ENCODE measurements at places on chromosomes 7 and 10. TPM values are rescaled to one million over a fixed set of nuclear protein-coding genes. Genes with fewer than 3 reads are reported as not detected.

DNA sequence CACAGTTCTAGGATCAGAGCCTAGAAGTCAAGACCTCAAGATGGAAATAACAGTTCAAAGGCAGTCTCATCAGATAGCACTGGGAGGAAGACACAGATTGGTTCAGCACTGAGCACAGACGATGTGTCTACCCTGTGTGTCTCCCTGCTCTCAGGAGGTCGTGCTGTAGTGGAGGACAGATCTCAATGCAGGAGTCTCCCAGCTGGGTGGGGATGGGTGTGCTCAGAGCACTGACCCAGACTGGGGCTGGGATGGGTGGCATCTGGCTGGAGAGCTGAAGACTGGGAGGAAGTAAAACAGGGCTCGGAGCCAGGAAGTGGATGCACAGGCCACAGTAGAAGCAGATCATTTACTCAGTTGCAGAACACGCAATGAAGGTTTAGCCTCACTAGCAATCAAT is 69.5 kb upstream of the GDF10 start:
- no peak overlapping the region for H3K27ac ChIP-seq
- no peak overlapping the region for H3K4me3 ChIP-seq
- H3K27me3 ChIP-seq, result no peaks in the 10 kb centered on the region
- no peak for DNase-seq
- H3K4me1 ChIP-seq, result no peaks in the 10 kb centered on the region

DNA sequence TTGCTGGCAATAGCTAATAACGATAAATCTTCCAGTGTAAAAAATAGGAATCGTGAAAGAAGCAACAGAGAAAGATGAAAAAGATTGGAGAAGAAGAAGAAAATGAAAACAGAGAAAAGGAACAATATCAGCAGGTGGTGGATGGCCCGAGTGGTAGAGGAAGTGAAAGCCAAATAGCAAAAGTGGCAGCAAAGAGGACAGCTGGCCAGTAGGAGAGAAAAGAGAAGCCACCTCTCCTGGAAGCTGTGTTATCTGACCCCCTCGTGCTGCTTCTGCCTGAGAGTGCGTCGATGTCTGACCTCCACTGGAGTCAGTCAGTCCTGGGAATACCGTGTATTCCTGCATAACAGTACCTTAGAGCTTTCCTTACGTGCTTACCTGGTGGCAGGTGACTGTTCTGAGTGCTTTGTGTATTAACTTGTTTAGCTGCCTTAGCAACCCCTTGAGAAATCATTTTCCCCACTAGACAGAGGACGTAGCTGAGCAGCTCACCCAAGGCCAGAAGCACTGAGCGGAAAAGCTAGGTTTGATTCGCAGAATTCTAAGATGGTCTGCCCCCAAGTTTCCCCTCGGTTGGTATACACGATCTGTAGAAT is 88.3 kb downstream of the CHN2 start:
- no peaks in the 10 kb centered on the region for H3K27me3 ChIP-seq
- H3K4me3 ChIP-seq, result no peak overlapping the region
- no peak overlapping the region for H3K27ac ChIP-seq
- H3K36me3 ChIP-seq, result no peaks in the 10 kb centered on the region
- DNase-seq, result no peak

DNA sequence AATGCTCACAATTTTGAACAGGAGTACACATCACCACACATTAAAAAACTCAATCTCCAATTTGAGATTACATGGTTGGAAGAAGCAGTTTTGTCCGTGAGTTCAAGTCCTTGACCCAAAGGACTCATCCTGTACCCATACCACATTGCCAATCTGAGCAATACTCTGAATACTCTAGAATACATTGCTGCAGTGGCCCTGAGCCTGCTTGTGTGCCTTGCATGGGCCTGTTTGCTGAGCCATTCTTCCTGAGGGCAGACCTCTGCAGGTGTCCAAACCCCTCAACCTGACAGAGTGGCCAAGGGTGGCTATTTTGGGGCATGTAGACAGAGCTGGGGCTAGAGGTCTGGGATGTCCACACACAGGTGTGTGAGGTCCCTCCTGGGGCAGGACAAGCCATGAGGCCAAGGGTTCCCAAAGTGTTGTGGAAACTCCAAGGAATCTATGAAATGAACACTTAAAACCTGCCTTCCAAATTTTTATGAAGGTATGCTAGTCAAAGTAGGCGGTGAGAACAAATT is 15.5 kb downstream of the AGMO start:
- no peak overlapping the region for H3K27ac ChIP-seq
- H3K36me3 ChIP-seq, result no peaks in the 10 kb centered on the region
- DNase-seq, result no peak
- H3K4me3 ChIP-seq, result no peak overlapping the region
- no peaks in the 10 kb centered on the region for H3K27me3 ChIP-seq

DNA sequence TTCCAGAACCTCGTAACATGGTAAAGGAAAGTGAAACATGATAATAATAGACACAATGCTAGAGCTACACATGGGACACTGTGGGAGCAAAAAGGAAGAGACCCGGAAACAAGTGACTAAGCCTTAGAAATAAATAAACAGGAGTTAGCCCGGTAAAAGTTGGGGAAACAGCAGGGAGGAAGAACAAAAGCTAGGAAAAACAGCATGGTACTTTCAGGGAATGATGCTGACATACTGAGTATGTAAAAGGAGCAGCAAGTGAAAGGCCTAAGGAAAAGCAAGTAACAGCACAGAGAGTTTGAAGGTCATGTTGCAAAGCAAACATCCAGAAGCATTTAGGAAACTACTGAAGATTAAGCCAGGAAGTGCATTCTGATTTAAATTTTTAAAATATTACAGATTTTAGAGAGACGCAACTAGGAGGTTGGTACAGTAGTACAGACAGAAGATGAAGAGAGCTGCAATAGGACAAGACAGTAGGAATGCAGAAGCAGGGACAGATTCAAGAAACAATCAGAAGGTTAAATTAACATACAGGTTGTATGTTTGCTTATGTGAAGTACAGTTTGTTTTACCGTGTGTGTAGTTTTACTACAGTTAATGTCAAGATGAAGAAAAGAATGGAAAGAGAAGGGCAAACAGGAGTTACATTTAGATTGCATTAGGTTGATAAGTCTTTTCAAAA is 63.7 kb downstream of the ARHGAP12 start:
- DNase-seq, result no peak
- peak overlapping the region; percentile 57 for H3K27ac ChIP-seq
- no peaks in the 10 kb centered on the region for H3K27me3 ChIP-seq
- H3K36me3 ChIP-seq, result peaks cover 6% of the 10 kb centered on the region
- no peak overlapping the region for H3K4me3 ChIP-seq

GRCh38 chr7:50826371-50827172 is 43.9 kb upstream of the GRB10 start:
- H3K36me3 ChIP-seq, result no peaks in the 10 kb centered on the region
- H3K4me1 ChIP-seq, result peaks cover 8% of the 10 kb centered on the region
- no peak overlapping the region for H3K4me3 ChIP-seq
- no peak for DNase-seq
- no peak overlapping the region for H3K27ac ChIP-seq

The NPC1L1 gene
- 0.61 TPM for polyA plus RNA-seq

GRCh38 chr7:37918526-37918925 is 1.9 kb upstream of the SFRP4 start:
- H3K4me1 ChIP-seq, result no peaks in the 10 kb centered on the region
- no peak overlapping the region for H3K4me3 ChIP-seq
- DNase-seq, result no peak
- no peaks in the 10 kb centered on the region for H3K27me3 ChIP-seq
- no peaks in the 10 kb centered on the region for H3K36me3 ChIP-seq

The ANKRD1 gene
- polyA plus RNA-seq, result 1.2 TPM

GRCh38 chr10:43623351-43623750 is 17.1 kb downstream of the ZNF485 start:
- no peaks in the 10 kb centered on the region for H3K36me3 ChIP-seq
- no peaks in the 10 kb centered on the region for H3K27me3 ChIP-seq
- H3K27ac ChIP-seq, result no peak overlapping the region
- H3K4me3 ChIP-seq, result no peak overlapping the region
- no peaks in the 10 kb centered on the region for H3K4me1 ChIP-seq

- H3K27me3 ChIP-seq, result no peaks in the 10 kb centered on the region
- no peak overlapping the region for H3K27ac ChIP-seq
- no peak overlapping the region for H3K4me3 ChIP-seq
- H3K4me1 ChIP-seq, result no peaks in the 10 kb centered on the region
- peaks cover 28% of the 10 kb centered on the region for H3K36me3 ChIP-seq
- DNase-seq, result peak; percentile 75
Measured at GRCh38 chr7:1473864-1474512, 14.7 kb upstream of the MICALL2 start.

- H3K4me1 ChIP-seq, result peaks cover 23% of the 10 kb centered on the region
- DNase-seq, result no peak
- H3K27ac ChIP-seq, result peak overlapping the region; percentile 15
- no peaks in the 10 kb centered on the region for H3K27me3 ChIP-seq
- H3K36me3 ChIP-seq, result no peaks in the 10 kb centered on the region
Measured at GRCh38 chr7:36276428-36277248, 113.0 kb upstream of the ANLN start.

- DNase-seq, result no peak
- no peaks in the 10 kb centered on the region for H3K4me1 ChIP-seq
- H3K27ac ChIP-seq, result no peak overlapping the region
- H3K4me3 ChIP-seq, result no peak overlapping the region
Measured at GRCh38 chr7:35761871-35762677, 38.8 kb upstream of the SEPTIN7 start.

- H3K27ac ChIP-seq, result no peak overlapping the region
- H3K4me3 ChIP-seq, result no peak overlapping the region
- no peaks in the 10 kb centered on the region for H3K27me3 ChIP-seq
- H3K36me3 ChIP-seq, result no peaks in the 10 kb centered on the region
Measured at GRCh38 chr7:7581531-7582179, 15.0 kb downstream of the MIOS start.

- no peaks in the 10 kb centered on the region for H3K27me3 ChIP-seq
- no peaks in the 10 kb centered on the region for H3K36me3 ChIP-seq
- H3K4me3 ChIP-seq, result no peak overlapping the region
- H3K27ac ChIP-seq, result no peak overlapping the region
- no peak for DNase-seq
- no peaks in the 10 kb centered on the region for H3K4me1 ChIP-seq
Measured at GRCh38 chr7:158837790-158838637, 8.7 kb upstream of the ESYT2 start.

The PSD gene
- polyA plus RNA-seq, result 13.5 TPM
